ENCODE measurements at places on chromosomes 6 and 20. TPM values are rescaled to one million over a fixed set of nuclear protein-coding genes. Genes with fewer than 3 reads are reported as not detected.

The CRISP2 gene
- not detected for total RNA-seq

The COL9A1 gene
- 1.5 TPM for total RNA-seq

The SCAF8 gene
- total RNA-seq = 38.5 TPM

The GJA1 gene
- 266 TPM for total RNA-seq

The MDFI gene
- 106 TPM for total RNA-seq

The EYA4 gene
- 1.8 TPM for total RNA-seq

The PNLDC1 gene
- total RNA-seq = not detected

The TSBP1 gene
- total RNA-seq = not detected

The DEFB127 gene
- not detected for total RNA-seq

The BMP7 gene
- total RNA-seq = 12.8 TPM

The SYCP2L gene
- 1.00 TPM for total RNA-seq

The PTPRT gene
- 1.6 TPM for total RNA-seq

The NOL4L gene
- 34.3 TPM for total RNA-seq

The CDH4 gene
- total RNA-seq = not detected

The ZMYND8 gene
- 30.3 TPM for total RNA-seq

The BFSP1 gene
- total RNA-seq = 2.0 TPM

The HLA-DPA1 gene
- 2.6 TPM for total RNA-seq

The SSTR4 gene
- 0.53 TPM for total RNA-seq

The CALHM4 gene
- total RNA-seq = not detected

The GHRH gene
- total RNA-seq = not detected

The CTCFL gene
- total RNA-seq = 0.12 TPM

The IL17F gene
- not detected for total RNA-seq

The LRRC73 gene
- total RNA-seq = not detected

The LINC00237 gene
- not detected for total RNA-seq

The TMC2 gene
- not detected for total RNA-seq

The SYTL3 gene
- 1.7 TPM for total RNA-seq

The ADGB gene
- total RNA-seq = not detected

The AVP gene
- total RNA-seq = not detected

The RHAG gene
- total RNA-seq = not detected

The PLCG1 gene
- 73.2 TPM for total RNA-seq

The TRIM10 gene
- 0.12 TPM for total RNA-seq

The NFKBIL1 gene
- 28.9 TPM for total RNA-seq

The ULBP3 gene
- 6.6 TPM for total RNA-seq

The SLC32A1 gene
- total RNA-seq = not detected

Data from hepatocyte (in vitro differentiated cells).